ENCODE measurements at places on chromosomes 12 and 14.

- DNase-seq = no peak
Measured at GRCh38 chr12:122021193-122021821, 377 bp upstream of the BCL7A start.

- no peak for DNase-seq
Measured at GRCh38 chr14:75147423-75148071, 20.7 kb upstream of the NEK9 start.

GRCh38 chr12:79156846-79157463, 292.4 kb downstream of the SYT1 start:
- DNase-seq = no peak

DNA sequence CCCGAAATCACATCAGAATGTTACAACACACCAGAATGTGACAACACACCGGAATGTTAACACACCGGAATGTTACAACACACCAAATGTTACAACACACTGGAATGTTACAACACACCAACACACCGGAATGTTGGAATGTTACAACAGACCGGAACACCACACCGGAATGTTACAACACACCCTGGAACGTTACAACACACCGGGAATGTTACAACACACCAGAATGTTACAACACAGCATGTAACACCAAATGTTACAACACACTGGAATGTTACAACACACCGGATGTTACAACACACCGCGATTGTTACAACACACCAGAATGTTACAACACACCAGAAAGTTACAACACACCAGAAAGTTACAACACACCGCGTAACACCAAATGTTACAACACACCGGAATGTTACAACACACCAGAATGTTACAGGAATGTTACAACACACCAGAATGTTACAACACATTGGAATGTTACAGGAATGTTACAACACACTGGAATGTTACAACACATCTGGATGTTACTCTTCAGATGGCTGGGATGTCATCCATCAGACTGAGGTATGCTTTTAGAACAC, 21.1 kb downstream of the CHFR start:
- DNase-seq = no peak

DNA sequence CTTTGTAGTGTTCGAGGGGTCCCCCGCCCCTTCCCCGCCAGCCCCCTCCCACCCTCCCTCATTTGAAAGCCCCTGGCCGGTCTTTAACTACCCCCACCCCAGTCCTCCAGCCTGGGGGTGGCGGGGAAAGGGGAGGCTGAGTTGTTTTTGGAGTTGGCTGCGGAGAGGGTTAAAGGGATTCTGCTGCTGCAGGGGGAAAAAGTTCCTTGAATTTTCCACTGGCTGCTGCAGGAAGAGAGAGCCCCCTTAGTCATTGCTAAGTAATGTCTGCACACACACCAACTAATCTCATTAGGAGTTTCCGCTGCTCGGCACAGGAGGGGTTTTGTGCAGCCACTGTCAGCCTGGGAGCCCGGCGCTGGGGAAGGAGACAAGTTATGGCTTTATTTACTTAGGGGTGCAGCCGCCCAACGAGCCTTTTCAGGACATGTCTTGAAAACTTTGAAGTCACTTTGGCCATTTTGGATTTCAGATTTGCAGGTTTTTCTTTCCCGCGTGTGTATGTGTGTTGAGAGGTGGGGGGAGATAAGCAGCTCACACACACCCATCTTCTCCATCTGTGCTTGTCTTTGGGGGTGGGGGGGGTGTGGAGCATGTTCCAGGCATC, 1.8 kb downstream of the ELK3 start:
- no peak for DNase-seq

DNA sequence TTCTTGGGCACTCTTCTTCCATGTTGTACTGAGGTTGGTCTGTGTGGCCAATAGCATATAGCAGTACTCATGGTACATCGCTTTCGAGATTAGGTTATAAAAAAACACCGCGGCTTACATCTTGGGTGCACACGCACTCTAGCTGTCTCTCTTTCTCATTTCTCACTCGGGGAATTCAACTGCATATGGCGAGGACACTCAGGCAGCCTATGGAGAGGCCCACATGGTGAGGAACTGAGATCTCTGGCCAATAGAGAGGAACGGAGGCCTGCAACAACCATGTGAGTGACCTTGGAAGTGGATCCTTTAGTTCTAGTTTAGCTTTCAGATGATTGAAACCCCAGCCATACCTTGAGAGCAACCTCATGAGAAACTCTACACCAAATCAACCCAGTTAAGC, 45.6 kb downstream of the USP15 start:
- no peak for DNase-seq

- no peak for DNase-seq
Measured at GRCh38 chr12:109266106-109266879, 42.8 kb downstream of the FOXN4 start.

DNA sequence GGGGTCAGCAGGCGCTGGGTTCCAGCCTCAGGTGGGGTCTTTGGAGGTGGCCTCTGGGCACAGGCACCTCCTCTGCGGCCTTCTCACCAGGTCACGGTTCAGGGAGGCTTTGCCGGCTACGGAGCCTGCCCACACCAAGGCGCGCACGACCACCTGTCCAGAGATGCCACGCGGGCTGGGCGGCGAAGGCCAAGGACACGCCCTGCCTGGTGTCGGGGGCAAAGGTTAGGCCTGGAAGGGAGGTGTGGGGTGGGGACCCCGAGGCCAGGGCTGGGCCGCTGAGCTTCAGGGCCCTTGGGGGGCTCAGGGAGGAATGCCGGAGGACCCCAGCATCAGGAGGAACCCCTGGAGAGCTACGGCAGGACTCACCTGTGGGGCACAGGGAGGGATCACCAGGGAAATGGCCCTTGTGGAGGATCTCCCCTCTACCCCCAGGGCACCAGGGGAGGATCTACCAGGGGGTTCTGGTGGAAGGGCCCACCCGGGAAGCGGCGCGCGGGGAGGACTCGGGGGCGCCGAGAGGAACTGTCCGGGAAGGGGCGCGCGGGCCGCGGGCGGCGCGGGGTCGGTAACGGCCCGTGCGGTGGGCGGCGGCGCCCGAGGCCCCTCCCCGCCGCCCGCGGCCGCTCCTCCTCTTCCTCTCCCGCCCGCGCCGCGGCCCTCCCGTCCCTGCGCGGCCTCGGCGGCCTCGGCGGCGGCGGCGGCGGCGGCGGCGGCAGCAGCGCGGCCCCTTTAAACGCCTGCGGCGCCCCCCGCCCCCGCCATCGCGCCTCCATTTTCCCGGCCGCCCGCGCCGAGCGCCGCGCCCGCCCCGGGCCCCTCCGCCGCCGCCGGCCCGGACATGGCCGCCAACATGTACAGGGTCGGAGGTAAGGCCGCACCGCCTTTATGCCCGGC, at the start of gene MTA1:
TSS of gene MTA1 (plus strand) at position 633 of the 897 bp plus-strand sequence. CDS start at position 842, 209 bp downstream.
- DNase-seq = no peak

GRCh38 chr12:130619385-130620001, 96.6 kb downstream of the RIMBP2 start:
- no peak for DNase-seq

DNA sequence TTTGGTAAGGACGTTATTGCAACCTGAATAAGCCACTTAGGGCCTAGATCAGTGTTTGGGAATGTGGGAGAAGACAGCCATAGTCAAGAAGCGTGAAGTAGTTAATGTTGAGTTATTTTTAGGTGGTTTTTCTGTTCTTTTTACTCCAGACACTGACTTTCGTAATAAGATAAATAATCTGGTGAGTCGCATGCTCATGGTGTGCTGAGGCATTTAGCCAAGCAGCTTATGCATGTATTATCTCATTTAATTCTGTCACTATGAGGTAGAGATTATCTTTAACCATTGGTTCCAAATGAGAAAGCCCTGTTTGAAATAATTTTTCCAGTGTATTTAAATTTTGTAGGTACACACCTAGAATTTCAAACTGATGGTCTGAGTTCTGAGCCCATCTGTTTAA, 67.3 kb downstream of the RCOR1 start:
- no peak for DNase-seq

- DNase-seq = no peak
Measured at GRCh38 chr12:24227551-24227950, 278.1 kb upstream of the SOX5 start.
